GM23248 (cell line): ENCODE measurements at places on chromosomes 13 and 19. TPM values are rescaled to one million over a fixed set of nuclear protein-coding genes. Genes with fewer than 3 reads are reported as not detected.

The HSD17B14 gene
- total RNA-seq: 2.6 and 3.9 TPM in 2 replicates

The GRWD1 gene
- total RNA-seq: 36.6 and 38.7 TPM in 2 replicates

The ANKLE1 gene
- total RNA-seq: 0.54 and 1.4 TPM in 2 replicates

The APBA3 gene
- 28.3 and 40.0 TPM in 2 replicates for total RNA-seq

The NEK5 gene
- not detected in 2 replicates for total RNA-seq

The PNPLA6 gene
- 86.6 and 116 TPM in 2 replicates for total RNA-seq

The RDH8 gene
- 0.97 TPM in 1 of 2 replicates, not detected in the other for total RNA-seq
